ENCODE measurements at places on chromosomes 5 and 9.

GRCh38 chr5:137743031-137743640, 7.2 kb upstream of the KLHL3 start:
- peak; percentile 28 for DNase-seq

DNA sequence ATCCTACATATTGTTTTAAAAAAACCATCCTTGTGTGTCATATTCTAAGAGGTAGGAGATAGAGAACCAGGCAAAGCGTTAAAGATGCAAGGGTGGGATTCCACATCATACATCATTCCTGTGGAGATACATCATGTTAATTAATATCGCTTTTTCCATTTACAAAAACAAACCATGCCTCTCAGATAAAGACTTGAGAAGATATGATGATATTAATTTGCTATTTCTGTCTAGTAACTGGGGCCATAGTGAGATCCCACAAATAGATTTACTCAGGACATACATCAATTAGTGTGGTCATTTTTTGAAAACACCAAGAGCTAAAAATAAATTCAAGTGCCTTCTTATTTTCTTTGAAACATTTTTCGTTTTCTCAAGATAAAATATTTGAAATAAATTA, 165.4 kb upstream of the TARS1 start:
- no peak for DNase-seq

DNA sequence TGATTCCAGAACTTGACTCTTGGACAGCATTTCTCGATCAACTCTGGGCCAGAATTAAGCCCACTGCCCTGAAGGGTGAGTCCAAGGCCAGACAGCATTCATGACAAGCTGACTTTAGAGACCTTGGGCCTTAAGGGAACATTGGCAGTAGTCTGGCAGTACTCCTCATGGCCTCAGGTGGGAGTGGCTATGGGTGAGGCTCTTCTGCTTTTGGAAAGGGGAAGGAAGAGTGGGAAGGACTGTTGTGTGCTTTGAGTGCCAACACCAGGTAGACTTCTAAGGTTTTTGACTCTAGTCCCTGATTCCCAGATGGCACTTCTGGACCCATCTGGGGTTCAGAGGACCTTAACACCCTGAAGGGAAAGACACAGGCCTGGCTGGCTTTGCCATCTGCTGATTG, 530.4 kb downstream of the ACTL7B start:
- DNase-seq = no peak

- DNase-seq = no peak
Measured at GRCh38 chr5:158559643-158560042, 540.1 kb downstream of the EBF1 start.

DNA sequence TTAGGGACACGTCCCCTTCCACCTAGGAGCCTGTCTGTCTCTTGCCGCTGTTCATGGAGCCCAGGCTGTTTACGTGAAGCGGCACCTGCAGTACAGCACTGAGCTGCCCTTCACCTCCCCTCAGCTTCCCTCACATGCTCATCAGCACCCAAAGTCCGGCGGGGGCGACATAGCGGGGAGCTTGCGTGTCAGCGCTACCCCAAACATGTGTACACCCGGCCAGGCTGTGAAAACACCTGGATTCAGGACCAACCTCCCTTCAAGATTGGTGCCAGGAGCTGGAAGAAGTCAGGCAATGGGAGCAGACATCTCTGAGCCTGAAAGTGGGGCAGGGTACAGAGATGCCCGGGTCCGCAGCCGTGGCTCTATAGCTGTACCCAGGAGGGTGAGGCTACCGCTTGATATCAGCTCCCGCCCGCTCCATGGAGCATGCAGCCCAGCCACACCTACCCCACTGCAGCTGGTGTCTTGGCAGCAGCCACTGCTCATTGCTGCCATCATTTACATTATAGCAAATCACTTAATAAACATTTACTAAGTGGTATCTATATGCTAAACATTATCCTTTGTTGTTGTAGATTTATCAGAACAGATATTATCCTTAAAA, 712.1 kb downstream of the CDH9 start:
- DNase-seq = no peak

GRCh38 chr9:81632599-81632998, 56.7 kb downstream of the TLE1 start:
- no peak for DNase-seq

DNA sequence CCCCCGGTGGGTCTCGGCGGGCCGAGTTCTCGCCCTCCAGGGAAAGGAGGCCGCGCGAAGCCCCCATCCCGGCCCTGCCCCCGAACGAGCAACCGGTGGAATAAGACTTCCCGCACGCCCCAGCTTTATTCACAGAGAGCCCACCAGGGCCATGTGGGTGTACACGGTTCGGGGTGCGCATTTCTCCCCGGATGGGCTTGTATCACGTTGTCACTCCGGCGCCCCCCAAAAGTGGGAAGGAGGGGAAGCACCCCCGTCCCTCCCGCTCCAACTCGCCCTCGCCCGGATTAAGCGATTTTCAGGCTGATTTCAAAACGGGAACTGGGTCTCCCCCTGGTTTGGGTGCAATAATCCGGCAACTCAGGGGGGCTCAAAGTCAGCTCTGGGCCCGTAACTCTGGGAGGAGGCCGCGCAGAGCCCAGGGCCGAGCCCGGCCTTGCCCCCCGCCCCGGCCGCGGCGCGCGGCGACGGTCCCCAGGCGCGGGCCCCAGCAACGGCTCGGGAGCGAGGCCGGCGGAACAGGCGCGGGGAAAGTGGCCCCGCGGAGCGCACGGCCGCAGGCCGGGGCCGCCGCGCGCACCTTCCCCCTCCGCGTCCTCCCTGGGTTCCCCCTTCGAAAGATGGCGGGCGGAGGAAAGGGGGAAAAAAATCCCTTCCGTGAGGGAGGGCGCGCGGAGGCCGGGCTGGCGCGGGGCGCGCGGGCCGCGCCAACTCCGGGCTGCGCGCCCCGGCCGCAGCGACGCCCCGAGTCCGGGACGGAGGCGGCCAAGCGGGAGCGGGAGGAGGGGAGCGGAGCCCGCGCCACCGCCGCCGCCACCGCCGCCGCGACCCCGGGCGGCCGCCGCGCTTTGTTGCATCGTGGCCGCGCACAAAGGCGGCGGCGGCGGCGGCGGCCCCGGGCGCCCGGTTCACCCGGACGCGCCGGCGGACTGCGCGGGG, 644 bp downstream of the BRD3 start:
- DNase-seq = no peak

- DNase-seq = no peak
Measured at GRCh38 chr5:32057187-32058096, 116.7 kb downstream of the GOLPH3 start.

- DNase-seq = no peak
Measured at GRCh38 chr5:15300141-15300540, 199.8 kb upstream of the FBXL7 start.

- DNase-seq = no peak
Measured at GRCh38 chr5:136276946-136277345, 84.0 kb upstream of the SMIM32 start.

GRCh38 chr9:4381744-4382143, 81.9 kb upstream of the GLIS3 start:
- no peak for DNase-seq

GRCh38 chr5:53430618-53431252, 49.7 kb upstream of the FST start:
- DNase-seq = no peak

- DNase-seq = no peak
Measured at GRCh38 chr9:130333041-130333711, 67.6 kb downstream of the HMCN2 start.

DNA sequence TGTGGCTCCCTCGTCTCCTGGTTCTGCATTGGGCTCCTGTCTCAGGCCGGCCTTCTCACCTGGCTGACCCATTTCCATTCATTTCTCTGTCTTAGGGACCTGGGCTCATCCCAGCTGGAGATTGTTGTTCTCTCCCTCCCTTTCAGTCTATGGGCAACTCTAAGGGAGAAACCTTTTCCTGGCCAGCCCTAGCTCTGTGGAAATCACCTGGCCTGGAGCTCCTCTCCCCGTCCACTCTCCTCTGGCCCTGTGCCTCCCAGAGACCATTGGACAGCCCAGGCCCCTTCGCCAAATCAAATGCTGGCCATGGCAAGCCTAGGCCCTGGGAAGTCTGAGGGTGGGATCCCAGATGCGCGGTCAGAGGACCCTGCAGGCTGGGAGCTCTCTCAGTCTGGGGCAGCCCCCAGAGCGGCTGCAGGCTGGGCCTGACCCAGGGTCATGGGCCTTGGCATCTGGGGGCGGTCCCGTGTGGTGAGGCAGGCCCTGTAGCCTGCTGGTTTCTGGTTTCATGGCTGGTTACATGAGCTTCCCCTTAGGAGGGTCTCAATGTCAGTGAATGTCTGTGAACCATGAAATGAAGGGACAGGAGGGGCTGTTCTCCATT, 253.5 kb downstream of the AOPEP start:
- no peak for DNase-seq

DNA sequence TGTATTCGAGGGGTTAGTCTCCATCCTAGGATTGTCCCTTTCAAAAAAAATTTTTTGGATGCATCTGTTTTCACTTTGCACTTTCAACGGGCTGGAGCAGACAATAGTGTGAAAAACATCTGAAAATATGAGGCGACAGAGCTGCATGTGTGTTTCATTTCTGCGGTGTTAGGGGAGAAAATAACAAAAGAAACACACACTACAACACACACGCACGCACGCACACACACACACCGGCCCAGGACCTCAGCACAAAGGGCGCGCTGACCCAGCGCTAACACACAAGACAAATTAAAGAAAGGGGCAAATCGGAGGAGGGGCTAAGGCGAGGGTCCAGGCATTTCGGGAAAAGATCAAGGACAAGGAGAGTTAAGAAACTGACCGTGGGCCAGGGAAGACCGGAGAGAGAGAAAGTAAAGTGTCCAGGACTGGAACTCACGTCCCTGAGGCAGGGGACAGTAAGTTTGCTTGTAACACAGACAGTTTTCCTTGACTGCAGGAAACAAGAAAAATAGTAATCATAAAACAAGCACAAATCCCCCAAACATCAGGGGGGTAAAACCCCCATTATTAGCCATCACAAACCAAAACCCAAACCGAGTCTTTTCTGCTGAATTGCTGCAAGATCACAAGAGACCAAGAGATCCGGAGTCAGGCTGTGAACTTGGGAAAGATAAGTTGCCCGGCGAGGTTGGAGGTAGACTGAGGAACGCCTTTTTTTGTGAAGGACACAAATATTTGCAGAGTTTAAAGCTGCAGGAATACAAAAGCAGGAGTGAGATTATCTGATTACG, 302.1 kb downstream of the PARP8 start:
- no peak for DNase-seq

DNA sequence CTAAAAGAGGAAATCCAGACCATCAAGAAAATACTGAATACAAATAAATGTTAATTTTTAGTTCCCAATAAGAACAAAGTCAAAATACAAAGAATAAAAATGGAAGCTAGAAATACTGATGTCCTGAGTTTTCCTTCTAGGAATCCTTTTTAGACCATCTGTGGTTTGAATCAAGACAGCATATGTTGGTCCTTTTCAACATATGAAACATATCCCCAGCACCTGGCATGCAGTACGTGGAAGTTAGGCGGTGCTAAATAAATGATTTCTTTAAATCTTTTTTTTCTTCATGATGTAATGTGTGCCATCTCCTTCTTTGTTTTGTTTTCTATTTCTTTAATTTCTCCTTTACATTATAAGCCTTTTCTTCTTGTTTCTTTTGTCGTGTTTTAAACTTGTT, 34.0 kb downstream of the KIAA1958 start:
- DNase-seq = no peak

DNA sequence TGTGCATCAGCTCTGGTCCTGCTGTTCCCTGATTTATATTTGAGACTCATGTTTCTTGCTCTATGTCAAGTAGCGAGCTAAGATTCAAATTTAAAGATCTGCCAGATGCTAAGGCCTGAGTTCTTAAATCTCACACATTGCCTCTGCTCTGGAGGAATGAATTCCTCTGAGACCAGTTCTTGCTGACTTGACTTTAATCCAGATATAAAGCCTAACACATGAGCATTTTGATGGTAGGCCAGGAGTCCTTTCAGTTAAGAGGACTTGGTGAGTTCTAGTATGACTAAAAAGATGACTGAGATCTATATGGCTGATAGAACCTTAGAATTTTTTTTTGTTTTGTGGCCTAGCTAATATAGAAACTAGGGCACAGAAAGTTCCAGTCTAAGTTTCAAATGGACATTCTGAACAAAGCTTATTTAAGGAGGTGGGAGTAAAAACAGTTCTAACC, 1.3 kb upstream of the INIP start:
- no peak for DNase-seq

- no peak for DNase-seq
Measured at GRCh38 chr5:125142458-125142857, 396.0 kb upstream of the ZNF608 start.

DNA sequence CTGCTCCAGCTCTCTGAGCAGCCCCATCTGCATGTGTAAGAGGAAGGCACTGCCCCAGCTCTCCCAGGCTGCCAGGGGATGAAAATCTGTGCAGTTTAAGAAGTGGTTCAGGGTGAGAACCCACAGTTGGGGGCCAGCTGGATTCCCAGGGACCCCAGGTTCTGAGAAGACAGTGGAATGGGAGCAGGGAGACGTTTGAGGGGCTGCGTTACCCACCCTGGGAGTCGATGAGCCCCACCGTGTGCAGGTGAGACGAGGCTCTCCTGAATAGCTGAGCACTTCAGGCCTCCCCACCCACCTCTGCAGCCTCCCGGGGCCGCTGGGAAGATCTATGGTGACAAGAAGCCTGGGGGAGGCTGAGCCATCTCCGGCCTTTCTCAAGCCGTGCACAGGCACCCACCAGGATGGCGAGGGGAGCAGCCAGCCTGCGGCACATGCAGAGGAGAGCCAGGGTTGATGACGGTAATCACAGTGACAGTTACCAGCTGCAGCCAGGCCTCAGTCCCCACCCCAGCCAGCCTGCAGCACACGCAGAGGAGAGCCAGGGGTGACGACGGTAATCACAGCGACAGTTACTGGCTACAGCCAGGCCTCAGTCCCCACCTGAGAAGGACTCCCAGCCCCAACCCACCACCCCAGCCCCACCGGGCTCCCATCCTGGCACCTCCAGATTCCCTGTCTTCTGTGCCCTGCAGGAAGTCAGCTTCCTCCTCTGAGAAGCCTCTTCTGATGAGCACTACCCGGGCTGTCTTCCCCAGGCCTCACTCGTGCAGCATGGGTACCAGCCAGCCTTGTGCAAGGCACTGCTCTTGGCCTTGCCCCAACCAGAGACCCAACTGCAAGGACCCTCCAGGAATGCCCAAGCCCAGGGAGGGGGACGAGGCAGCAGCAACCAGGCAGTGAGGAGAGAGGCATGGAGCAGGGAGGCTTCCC, 150.8 kb upstream of the PPP1R26 start:
- DNase-seq = no peak

DNA sequence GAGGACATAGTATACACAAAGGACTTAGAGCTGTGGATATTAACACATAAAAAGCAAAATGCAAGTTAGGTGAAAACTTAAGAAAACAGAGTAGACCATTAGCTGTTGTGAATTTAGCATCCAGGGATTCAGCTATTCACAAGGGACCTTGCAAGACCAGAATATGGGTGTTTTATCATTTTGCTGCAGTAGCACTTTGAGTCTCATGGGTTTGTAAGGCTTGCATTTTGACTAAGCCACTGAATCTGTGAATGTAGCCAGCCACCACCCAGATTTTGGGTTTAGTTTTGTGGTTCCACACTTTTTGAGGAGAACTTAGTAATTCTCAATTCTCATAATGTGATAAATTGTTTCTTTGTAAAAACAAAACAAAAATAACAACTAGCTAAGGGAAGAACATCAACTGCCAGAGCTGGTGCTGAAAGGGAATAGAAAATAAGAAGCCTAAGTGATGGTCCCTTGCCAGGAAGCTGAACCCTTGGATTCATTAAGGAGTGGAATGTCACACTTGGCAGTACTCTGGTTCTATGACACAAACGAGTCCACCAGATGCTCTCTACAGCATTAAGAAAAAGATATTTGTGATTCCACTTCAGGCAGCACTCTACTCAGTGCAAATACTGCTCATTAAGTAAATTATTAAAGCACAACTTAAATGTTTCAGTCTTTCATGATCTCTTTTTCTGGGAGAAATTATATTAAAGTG, 557.4 kb upstream of the ZNF462 start:
- DNase-seq = no peak

GRCh38 chr5:113271745-113272454, 162.9 kb downstream of the TSSK1B start:
- no peak for DNase-seq
